ENCODE measurements at places on chromosomes 16 and 17.

- no peak for DNase-seq
Observed at GRCh38 chr16:49621241-49622083, 234.4 kb downstream of the ZNF423 start.

GRCh38 chr17:17568772-17569195 lies 22.7 kb downstream of the PEMT start:
- peak; percentile 88 for DNase-seq

- DNase-seq = no peak
Observed at GRCh38 chr17:51739245-51739886, 419.1 kb downstream of the CA10 start.

GRCh38 chr16:17308186-17308585 lies 162.6 kb downstream of the XYLT1 start:
- no peak for DNase-seq

DNA sequence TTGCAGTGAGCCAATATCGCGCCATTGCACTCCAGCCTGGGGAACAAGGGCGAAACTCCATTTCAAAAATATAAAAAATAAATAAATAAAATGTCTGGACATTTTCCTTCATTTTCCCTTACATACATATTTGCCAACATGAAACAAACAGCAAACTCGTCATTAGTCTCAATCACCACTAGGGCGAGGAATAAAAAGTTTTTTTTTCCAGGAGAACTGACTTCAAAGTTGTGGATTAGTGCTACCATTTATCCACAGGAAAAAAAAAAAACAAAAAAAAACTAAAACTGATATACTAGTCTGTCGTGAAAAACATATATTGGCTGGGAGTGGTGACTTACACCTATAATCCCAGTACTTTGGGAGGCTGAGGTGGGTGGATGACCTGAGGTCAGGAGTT lies 77.0 kb upstream of the MTMR4 start:
- DNase-seq = no peak

DNA sequence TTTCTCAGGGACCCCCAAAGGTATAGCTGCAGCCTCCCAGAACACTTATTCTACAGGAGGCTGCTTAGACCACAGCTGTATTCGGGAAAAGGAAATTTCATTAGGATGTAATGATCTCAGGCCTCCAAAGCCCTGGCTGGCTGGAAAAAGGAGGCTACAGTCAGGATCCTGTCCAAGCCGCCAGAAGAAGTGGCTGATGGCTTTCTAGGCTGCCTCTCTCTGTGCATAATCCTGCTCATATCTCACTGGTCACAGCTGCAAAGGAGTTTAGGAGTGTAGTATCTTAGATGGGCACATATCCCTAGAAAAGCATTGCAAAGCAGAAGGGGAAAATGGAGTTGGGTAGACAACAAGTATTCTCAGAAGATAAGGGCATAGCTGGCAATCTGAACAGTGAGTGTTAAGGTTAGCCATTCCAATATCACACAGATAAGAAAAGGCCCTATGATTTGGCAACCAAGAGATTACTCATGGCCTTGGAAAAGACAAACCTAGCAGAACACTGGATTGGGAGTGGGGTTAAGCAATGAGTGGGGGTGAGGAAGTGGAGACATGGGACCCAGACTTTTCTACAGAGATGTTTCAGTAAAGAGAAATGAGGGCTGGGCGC lies 26.0 kb upstream of the PRKCA start:
- no peak for DNase-seq

DNA sequence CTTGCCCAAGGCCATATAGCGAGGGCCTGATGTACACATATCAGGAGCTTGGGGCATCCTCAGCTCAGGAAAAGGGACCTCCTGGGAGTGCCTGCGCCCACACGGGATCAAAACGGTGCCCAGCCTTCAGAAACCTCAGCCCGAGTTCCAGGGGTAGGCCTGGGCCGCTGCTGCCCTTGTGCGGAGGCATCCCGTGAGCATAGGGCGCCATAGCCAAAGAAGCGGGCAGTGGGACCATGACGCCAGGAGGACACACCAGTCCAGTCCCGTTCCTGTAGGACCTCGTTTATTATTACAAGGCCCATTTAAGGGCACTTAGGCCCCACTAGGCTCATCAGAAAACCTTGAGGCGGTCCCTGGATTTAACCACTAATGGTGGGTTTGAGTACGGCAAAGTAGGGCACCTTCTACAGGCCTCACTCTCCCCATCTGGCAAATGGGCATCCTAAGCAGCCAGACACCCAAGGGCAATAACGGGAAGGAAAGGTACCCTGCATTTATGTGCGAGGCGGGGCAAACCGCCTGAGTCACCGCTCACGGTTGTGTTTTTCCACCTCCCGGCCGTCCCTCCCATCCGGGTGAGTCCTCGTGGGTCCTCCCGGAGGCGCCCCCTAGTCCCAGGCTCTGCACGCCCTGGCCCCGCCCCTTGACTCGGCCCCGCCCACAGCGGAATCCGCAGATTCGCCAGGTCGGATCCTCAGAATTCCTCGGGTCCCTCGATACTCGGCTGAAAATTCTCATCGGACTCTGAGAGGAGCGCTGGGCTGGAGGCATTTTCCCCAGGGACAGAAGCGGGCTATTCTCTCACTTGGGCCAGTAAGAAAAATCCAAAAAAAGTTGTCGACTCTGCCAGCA lies 726 bp upstream of the SETD1A start:
- DNase-seq = peak; percentile 82

- no peak for DNase-seq
Observed at GRCh38 chr16:78438632-78439031, 339.2 kb downstream of the WWOX start.

DNA sequence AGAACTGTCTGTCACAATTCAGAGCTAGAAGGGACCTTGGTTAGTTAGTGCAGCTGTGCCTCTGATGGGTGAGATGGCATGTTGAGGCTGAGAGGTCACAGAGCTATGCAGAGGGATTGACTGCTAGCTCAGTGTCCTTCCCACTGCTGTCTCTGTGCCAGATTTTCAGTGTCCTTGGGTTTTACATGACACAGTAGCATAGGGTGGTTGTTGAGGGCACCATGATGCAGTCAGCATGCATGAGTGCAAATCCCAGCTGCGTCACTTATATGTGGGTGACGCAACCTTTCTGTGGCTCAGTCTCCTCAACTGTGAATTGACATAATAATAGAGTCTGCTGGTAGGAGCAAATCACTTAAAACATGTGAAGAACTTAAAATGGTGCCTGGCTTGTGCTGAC lies 2.7 kb downstream of the MT1A start:
- DNase-seq = no peak

- no peak for DNase-seq
Observed at GRCh38 chr17:38918129-38918913, 7.1 kb upstream of the LASP1NB start.

GRCh38 chr17:63382826-63383225 lies 63.3 kb downstream of the CYB561 start:
- DNase-seq = no peak

DNA sequence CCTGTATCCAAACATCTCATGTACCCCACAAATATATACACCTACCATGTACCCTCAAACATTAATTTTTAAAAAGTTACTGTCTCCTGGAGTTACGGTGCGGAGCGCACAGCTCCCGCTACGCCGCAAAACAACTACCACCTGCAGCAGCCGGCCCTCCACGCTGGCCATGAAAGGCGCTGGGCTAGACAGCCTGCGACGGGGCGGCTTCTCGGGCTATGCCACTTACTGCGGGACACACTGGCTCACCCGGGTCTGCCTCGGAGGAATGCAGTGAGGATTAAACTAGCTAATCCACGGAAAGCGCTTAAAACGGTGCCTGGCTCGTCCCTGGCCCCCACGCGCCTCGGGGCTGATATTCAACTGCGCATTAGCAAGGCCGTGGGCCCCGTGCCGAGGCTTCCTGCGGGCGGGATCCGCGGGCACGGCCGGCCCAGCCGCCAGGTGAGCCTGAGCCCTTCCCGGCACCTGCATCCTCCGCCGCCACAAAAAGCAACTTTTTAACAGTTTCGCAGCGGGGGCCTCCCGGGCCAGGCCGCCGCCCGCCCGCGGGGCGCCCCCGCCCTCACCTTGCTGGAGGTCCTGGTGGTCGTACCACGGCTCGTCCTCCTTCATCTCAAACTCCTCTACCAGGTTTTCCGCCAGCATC lies 633 bp downstream of the CDR2 start:
- no peak for DNase-seq

GRCh38 chr16:82135844-82136243 lies 34.2 kb downstream of the MPHOSPH6 start:
- DNase-seq = no peak

DNA sequence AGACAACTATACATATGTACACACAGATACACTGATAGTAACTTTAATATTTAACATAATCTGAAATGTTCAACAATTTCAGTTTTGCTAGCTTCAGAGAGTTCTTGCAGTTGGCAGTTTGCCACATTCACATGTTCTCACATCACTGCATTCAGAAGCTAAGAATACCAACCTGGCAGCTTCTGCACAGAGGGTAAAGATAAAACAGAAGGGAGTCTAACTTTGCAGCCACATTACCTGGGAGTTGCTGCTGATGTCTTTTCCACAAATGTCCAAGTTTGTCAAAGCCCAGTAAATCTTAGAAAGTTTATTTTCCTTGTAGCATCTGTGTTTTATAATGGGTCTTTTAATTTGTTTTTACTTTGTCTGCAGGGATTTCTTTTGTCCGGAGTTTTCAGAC lies 332.0 kb downstream of the BCAS3 start:
- DNase-seq = no peak

- DNase-seq = no peak
Observed at GRCh38 chr16:49733313-49734009, 122.5 kb downstream of the ZNF423 start.

GRCh38 chr16:30858829-30859423 lies 35.0 kb downstream of the BCL7C start:
- DNase-seq = no peak

DNA sequence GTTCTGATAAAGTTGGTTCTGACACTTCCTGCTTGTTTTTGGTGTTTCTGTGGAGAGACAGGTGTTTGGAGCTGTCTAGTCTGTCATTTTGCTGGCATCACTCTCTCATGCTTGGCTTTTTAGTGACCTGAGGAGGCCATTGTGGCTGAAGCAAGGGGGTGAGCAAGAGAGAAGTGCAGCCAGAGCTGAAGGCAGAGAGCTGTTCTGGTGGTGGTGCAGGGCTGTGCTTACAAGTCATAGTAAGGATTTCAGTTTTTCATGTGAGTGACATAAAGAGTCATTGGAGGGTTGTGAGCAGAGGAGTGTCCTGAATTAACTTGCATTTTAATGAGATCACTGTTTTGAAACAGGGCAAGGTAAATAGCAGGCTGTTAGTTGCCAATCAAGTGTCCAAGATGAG lies 97.5 kb downstream of the CHD9 start:
- no peak for DNase-seq

GRCh38 chr16:56588781-56589140 lies 567 bp upstream of the MT3 start:
- DNase-seq = no peak

- no peak for DNase-seq
Observed at GRCh38 chr16:9035996-9036395, 55.4 kb upstream of the HAPSTR1 start.

DNA sequence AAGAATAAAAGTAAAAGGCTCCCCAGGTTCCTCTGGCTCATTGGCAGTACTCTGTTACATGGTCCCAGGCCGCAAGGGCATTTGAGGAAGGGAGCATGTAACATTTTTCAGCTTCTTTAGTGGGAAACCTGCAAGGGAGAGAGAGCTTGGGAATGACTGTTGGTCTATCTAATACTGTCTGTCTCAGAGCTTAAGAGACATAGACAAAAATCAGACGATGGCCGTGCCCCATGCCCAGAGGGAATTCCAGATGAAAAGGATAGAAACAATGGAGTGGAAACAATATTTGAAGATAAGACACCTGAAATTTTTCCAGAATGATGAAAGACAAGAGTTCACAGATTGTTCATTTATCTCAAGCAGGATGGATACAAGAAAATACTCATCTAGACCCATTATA lies 48.1 kb upstream of the ADORA2B start:
- DNase-seq = no peak

- DNase-seq = no peak
Observed at GRCh38 chr17:80868022-80868609, 123.5 kb upstream of the CHMP6 start.

DNA sequence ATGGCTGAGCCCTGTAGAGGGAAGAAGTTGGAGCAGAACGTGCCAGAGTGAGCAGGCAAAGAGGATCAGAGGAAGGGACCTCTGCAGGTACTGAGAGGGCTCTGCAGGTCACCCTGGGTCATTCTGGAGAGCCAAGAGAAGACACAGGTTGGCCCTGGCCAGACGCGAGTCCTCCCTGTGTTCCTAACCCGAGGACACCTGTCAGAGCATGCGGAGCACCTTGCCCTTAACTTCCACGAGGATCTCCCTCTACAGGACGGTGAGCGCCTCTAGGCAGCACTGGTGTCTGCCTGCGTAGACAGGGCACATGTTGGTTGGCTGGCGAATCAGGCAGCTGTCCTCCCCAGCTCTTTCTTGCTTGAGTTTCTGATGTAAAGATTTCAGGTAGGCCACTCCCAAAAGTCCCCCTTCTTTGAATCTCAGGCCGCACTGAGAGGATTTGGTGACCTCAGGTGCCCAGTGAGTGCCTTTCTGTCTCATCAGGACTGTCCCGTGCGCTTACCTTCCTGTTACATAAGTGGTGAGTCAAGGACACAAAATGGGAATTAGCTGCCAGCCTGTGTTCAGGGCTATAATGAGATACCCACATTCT lies 45.3 kb downstream of the MPRIP start:
- no peak for DNase-seq

DNA sequence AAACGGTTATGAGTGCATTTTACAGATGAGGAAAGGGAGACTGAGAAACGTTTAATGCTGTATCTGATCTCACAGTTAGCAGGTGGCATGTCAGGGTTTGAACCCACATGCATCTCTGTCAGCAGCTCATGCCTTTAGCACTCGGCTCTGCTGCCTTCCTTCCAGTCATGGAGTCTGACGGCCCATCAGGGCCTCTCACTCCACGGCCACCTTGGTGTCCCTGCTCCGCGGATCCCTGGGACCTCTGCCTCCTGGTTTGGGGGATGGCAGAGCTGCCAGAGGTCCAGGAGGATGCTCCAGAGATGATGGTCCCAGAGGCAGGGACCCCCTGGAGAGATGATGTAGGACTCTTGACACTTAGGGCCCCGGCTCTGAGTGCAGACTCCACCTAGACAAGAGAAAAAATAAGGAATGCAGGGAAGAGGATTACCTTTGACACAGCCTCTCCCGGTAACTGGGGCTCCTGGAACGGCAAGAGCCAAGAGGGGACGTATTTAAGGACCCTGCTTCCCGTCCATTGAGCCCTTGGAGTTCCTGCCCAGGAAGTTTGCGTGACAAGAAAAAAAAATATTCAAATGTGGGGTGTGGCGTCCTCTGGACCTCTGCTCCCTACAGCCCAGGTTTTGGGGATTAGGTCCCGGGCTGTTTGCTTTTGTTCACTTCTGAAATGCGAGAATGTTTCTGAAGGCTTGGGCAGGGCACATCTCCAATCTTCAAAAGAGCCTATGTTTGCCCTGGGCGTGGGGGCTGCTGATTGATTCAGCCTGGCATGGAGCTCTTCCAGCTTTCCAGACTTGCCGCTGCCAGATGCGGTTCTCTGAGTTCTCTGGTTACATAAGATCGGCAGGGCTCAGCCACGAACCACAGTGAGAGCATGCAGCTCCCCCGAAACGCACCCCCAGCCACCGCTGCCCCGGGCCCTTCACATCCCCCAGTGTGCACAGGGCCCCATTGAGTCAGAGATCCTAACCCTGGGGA lies at the start of gene ALDH3A1:
Gene ALDH3A1 (minus strand): TSS at position 470 of the 978 bp plus-strand sequence. CDS start 3,169 bp downstream, outside the sequence.
- DNase-seq = no peak

GRCh38 chr17:67491009-67491680 lies 114.1 kb downstream of the PITPNC1 start:
- peak; percentile 90 for DNase-seq

- no peak for DNase-seq
Observed at GRCh38 chr17:1797323-1797722, 32.4 kb downstream of the SMYD4 start.

Measured in SHP77 (cell line).